ENCODE measurements at places on chromosomes 7 and 10.

GRCh38 chr7:1590476-1590875 lies 20.6 kb upstream of the PSMG3 start:
- DNase-seq: no peak

DNA sequence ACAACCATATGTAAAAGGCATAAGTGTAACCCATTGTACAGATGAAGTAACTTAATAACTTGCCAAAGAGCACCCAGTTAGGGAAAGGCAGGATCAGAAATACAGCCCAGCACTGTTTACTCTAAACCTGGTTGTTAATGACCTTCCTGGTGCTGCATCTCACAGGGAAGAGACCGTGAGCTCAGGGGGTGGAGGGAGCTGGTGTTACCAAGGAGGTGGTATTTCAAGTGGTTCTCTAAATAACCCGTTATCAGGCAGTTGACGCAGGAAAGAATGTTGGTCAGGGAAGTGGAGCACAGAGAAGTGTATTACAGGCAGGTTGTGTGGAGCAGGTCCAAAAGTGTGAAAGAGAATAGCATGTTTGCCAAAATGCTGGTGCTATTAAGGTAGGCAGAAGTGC lies 4.4 kb upstream of the ST7 start:
- no peak for DNase-seq

- no peak for DNase-seq
These were observed 7.3 kb upstream of the FEZF1 start for GRCh38 chr7:122311734-122312450.

DNA sequence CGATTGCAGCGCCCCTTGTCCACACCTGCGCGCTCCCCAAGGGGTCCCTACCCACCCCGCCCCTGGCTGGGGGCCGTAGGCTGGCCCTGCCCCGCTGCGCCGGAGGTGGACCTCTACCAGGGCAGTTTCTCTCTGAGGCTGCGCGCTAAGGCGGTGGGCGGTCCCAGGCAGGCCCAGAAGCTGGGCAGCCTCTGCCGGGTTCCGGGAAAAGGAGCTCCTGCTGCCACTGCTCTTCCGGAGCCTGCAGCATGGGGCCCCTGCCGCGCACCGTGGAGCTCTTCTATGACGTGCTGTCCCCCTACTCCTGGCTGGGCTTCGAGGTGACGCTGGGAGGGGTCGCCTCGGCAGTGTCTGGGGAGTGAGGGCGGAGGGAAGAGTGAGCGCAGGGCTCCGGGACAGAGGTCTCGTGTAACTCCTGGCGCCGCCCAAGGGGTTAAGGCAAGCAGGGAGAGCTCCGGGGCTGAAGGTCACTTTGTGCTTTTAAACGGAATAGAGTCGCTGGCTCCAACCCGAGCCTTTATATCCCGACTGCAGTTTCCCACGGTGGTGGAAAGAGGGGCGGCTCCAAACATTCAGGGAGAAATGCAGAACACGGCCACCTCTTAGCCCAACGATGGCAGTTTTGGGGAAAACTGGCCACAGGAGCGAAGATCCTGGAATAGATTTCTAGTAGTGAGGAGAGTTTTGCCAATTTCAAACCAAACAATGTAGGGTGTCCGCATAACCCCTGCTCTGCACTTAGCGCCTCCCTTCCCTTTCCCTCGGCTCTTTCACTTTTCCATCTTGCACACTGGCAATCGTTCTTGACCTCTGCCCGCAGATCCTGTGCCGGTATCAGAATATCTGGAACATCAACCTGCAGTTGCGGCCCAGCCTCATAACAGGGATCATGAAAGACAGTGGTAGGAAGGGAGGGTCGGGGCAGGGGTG lies at the start of gene GSTK1:
GSTK1 (plus strand) TSS at position 176 of the 930 bp plus-strand sequence; CDS start at position 249, 73 bp downstream.
- peak; percentile 66 for DNase-seq

GRCh38 chr10:89053555-89053954 lies 63.0 kb downstream of the FAS start:
- no peak for DNase-seq

DNA sequence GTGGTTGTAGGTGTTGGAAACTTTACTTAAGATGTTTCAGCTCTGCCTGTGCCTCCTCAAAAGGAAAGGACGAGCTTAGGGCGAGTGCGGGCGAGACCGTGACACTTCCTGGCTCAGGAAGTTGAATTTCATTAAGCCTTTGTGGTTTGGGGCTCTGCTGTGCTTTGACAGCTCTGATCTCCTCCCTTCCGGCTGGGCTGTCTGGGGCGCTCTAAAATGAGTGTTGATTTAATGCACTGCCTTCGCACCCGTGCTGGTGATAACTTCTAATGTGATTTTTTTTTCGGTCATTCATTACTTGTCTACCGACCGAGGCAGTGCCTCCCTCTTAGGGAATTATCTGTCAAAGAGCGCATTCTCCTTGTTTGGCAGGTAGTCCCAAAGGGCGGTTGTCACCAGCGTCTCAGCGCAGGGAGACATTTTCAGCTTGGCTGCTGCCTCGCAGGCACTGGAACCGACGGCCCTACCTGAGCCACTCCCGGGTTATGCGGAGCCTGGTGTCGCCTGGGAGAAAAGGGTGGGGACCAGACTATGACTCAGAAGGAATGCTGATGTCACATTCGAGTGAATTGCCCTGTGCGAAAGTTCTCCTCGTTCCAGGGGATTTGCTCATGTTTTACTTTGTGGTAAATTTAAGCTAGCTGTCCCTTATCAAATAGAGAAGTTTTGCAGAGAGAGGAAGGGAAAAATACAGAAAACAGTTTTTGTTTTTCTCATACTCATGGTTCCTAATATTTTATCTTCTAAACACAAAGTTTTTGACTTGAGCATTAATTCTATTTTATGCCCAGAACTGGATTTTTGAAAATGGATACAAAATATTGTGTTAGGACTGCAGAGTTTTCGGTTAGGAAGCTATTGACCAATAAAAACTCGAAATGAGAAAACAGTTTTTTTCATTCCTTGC lies 920 bp downstream of the TES start:
- peak; percentile 98 for DNase-seq

- peak; percentile 42 for DNase-seq
These were observed 21.1 kb upstream of the HBP1 start for GRCh38 chr7:107147464-107148393.

DNA sequence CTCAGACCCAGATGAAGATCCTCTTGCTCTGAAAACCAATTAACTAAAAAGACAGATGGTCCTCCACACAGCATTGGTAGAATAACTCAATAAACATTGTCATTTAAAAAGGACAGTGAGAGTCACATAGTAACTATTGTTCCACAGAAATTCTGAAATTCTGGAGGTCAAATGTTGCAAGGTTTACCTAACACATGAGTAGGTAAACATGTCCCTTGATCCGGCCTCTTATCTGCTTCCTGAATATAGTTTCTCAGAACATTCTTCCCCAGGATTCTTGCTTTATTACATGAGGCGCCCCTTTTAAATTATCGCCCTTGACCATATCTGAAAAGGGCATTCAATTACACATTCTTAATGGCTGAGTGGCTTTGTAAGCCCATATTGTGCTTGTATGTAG lies 270.7 kb downstream of the SEMA3D start:
- DNase-seq: no peak

DNA sequence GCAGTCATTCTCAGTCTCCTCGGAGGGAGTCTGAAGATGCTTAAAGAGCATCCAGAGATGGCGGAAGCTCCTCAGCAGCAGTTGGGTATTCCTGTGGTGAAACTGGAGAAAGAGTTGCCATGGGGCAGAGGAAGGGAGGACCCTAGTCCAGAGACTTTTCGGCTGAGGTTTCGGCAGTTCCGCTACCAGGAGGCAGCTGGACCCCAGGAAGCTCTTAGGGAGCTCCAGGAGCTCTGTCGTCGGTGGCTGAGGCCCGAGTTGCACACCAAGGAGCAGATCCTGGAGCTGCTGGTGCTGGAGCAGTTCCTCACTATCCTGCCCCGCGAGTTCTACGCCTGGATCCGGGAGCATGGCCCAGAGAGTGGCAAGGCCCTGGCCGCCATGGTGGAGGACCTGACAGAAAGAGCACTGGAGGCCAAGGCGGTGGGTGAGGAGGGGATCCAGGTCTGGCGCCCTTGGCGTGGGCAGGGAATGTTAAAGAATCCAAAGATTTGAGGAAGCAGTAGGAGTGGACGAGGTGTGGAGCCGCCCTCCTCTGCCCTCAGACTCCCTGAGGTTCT lies 2.9 kb downstream of the ZSCAN25 start:
- DNase-seq: no peak

DNA sequence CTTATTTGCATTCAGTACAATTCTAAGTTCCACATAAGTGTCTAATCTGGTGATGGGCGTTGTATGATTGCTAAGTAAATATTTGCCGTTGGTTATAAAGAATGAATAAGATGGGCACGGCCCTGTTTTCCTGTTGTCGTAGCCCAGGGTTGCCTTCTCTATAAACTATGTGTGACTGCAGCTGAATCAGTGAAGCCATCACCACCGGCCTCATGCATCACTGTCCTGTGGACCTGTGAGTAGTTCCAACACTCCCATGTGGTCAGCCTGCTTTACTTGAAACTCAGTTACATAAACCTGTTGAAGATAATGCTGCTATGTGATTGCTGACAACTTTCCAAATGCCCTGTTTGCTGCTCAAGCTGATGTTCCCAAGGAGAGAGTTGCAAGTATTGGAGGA lies 21.6 kb upstream of the KLF6 start:
- peak; percentile 58 for DNase-seq

GRCh38 chr10:126833542-126833941 lies 71.7 kb upstream of the DOCK1 start:
- no peak for DNase-seq
